ENCODE measurements at places on chromosomes 4 and X. TPM values are rescaled to one million over a fixed set of nuclear protein-coding genes. Genes with fewer than 3 reads are reported as not detected.

Gene MAB21L2
- total RNA-seq, result not detected

Gene PDHA1
- total RNA-seq, result 164 TPM

Gene GPM6B
- not detected for total RNA-seq

GRCh38 chr4:159871141-159871540, 768.3 kb downstream of the RAPGEF2 start:
- H3K4me1 ChIP-seq, result no peaks in the 10 kb centered on the region
- no peak for DNase-seq
- no peak overlapping the region for H3K4me3 ChIP-seq
- no peak overlapping the region for H3K27ac ChIP-seq
- no peaks in the 10 kb centered on the region for H3K36me3 ChIP-seq
